ENCODE measurements at places on chromosomes 5 and 9.
A peak's percentile ranks its signal among the peaks of the same experiment; 100 is the strongest.

GRCh38 chr5:37615184-37615583 lies 224.7 kb downstream of the GDNF start:
- peak; percentile 50 for DNase-seq

- no peak for DNase-seq
Observed at GRCh38 chr9:97853844-97854695, 1.0 kb downstream of the FOXE1 start.

DNA sequence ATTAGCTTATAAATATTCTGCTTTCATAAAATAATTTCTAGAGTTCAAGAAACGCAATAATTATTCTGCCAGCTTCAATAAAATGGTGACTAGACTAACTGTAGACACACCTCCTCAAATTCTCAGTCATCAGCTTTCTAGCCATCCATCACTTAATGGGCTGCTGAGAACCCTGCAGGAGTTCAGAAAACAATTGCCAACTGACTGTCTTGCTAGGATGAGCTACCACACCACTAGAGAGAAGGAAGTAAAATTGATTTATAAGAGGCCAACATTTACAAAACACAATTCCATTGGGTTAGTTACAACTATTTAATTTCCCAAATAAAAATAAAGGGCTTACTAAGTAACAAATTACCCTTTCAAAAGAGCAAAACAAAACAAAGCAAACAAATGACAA lies 126.5 kb upstream of the PAPPA start:
- no peak for DNase-seq

- no peak for DNase-seq
Observed at GRCh38 chr9:89564346-89564878, 40.4 kb upstream of the GADD45G start.

DNA sequence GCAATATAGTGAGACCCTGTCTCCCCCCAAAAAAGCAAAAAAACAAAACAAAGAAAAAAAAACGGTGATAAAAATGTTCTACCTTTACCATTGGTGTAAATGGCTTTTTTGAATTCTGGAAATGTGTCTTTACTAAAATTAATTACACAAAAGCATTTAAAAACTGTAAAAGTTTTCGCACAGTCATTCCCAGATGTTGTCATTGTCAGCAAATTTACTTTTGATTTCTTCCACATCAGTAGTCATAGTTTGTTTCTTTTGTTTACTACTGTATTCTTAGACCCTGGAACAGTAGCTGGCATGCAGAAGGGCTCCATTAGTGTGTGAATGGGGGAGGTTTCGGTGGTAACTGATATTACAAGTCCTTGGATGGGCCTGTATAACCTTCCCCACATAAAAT lies 39.5 kb downstream of the CCDC171 start:
- no peak for DNase-seq

- DNase-seq = no peak
Observed at GRCh38 chr9:124248960-124249359, 8.8 kb upstream of the NEK6 start.

DNA sequence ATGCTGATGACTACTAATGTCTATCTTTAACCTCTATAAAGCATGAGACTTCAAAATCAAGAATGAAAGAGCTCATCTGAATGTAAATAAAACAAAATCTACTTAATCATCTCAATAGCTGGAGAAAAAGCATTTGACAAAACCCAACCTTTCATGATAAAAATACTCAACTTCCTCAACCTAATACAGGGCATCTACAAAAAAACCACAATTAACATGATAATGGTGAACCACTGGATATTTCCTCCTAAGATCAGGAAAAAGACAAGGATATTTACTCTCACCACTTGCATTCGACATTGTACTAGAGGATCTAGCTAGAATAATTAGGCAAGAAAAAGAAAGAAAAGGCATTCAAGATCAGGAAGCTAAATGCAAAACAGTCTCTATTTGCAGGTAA lies 49.3 kb downstream of the FAM169A start:
- no peak for DNase-seq

- DNase-seq = no peak
Observed at GRCh38 chr5:53178830-53179229, 69.3 kb upstream of the MOCS2 start.

GRCh38 chr9:86975036-86975435 lies 27.7 kb upstream of the GAS1 start:
- DNase-seq = no peak

DNA sequence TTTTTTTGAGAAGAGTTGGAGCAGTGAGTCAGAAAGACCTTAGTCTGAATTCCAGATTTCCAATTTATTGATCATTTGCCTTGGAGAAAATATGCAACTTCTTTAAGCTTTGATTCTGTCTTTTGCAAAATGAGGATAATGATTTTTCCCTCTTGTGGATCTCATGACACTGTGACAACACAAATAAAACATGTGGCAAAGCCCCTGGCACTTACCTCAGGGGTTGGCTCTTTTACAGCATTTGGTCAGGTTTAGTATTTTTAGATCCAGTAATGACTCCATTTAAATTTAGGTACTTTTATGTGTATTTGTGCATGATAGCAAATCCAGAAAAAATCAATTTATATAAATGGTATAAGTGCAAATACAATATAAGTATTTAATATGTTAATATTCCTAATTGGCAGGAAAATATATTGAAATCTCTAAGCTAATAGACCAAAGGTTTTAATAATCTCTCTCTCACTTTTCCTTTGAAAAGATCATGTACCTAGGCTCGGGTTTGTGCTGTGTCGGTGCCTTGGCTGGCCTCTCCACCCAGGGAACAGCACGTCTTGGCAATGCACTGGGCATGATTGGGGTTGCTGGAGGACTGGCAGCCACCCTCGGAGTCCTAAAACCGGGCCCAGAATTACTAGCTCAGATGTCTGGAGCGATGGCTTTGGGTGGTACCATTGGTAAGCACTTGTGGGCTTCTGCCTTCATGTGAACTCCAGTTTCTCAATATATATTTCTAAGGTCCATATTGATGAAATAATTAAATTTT lies 49.7 kb downstream of the NNT start:
- no peak for DNase-seq
